ENCODE measurements at places on chromosomes 7 and 10. TPM values are rescaled to one million over a fixed set of nuclear protein-coding genes. Genes with fewer than 3 reads are reported as not detected.

XRCC2 gene
- polyA plus RNA-seq: not detected

MINPP1 gene
- 12.2 TPM for polyA plus RNA-seq

GRCh38 chr10:72276013-72276387 is 2.3 kb downstream of the DDIT4 start:
- DNase-seq: peak; percentile 16

ZNF777 gene
- polyA plus RNA-seq: 0.05 TPM

GIMAP7 gene
- 555 TPM for polyA plus RNA-seq

DNA sequence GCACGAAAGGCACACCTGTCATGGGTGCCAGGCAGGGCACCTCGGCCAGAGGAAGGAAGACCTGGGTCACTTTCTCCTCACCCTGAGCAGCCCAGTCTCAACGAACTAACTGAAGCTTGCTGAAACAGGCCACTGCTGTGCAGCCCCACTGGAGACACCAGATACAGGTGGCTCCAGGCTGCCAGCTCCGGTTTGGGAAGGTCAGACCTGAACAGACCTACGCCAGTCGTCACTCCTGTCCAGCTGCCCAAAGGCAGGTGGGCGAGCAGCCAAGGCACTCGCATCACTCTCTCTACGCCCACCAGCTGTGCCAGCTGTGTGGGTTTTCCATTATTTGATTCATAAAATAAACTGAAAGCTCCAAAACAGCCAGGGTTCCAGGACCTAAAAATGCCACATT is 256.1 kb downstream of the ZMYND11 start:
- no peak for DNase-seq

PCLO gene
- not detected for polyA plus RNA-seq

GRCh38 chr7:121879544-121879943 is 6.6 kb downstream of the PTPRZ1 start:
- DNase-seq: no peak

CLEC5A gene
- polyA plus RNA-seq: not detected

FGF8 gene
- not detected for polyA plus RNA-seq

GRCh38 chr7:138669364-138669763 is 31.8 kb downstream of the SVOPL start:
- DNase-seq: no peak

DKK1 gene
- not detected for polyA plus RNA-seq

NUDT13 gene
- polyA plus RNA-seq: 1.2 TPM

- no peak for DNase-seq
Measured at GRCh38 chr10:85643845-85644525, 722.6 kb downstream of the GRID1 start.

DNA sequence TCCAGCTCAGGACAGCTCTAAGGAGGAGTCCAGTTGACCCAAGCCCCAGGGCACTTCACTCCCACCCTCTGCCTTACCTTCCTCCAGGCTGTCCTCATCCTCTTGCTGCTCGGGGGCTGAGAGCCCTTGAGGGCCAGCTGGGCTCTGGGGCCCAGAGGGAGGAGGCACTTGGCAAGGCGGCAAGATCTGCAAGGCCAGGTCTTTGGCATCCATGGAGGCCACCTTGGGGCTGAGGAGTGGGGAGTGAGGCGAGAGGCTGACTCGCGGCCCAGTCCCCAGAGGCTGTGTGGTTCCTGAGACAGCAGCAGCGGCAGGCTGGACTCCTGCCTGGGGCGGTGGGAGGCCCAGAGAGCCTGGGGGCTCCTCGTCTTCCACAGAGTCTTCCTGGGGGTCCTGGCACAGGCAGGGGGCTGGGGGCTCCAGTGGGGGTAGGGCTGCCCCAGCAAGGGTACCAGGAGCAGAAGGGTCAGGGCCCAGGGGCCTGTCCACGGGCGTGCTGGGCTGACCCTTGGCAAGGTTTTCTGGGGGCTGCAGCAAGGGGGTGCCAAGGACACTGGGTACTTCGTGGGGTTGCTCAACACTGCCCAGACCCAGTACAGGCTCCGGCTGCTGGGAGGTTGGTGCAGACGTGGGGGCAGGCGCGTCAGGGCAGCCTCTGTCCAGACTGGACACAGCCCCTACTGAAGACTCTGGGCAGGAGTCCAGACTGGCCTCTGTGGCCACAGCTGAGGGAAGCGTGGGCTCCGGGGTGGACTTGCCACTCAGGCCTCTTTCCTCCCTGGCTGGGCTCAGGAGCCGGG is 6.5 kb downstream of the NACAD start:
- DNase-seq: no peak

GRCh38 chr10:31697271-31698180 is 231.1 kb downstream of the ARHGAP12 start:
- no peak for DNase-seq

GRCh38 chr7:4951304-4951703 is 7.7 kb downstream of the MMD2 start:
- no peak for DNase-seq

DNA sequence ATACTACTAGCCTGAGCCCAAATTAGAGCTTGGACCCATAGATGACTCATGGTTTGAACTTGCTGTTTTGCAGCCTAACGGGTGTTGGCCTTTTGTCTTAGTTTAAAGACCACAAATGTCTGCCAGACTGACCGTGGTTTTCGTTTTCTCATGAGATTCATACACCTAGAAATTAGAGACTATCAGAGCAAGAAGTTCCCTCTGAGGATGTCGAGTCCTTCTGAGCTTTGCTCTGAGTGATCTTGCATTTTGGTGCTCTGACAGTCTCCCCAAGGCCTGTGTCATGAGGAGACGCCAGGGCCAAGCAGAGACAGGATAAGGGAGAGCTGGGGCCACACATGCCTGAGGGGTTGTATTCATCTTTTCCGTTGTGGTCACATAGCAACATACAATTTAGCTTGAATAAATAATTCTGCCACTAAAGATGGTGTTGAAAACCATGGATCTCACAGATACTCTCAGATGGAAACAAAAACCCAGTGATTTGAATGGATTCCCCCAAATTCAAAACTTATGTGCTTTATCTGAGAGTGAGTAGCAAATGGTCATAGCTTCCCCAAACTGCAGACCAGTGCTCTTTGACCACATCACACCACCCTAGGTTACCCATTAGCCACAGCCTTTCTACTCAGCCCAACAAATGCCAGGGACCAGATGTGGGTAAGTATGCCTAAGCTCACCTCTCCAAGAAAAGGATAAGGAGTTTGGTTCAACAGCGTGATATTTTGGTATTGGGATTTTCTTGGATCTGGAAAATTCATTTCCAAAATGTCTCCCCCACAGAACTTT is 762.0 kb upstream of the IGFBP3 start:
- no peak for DNase-seq

DNA sequence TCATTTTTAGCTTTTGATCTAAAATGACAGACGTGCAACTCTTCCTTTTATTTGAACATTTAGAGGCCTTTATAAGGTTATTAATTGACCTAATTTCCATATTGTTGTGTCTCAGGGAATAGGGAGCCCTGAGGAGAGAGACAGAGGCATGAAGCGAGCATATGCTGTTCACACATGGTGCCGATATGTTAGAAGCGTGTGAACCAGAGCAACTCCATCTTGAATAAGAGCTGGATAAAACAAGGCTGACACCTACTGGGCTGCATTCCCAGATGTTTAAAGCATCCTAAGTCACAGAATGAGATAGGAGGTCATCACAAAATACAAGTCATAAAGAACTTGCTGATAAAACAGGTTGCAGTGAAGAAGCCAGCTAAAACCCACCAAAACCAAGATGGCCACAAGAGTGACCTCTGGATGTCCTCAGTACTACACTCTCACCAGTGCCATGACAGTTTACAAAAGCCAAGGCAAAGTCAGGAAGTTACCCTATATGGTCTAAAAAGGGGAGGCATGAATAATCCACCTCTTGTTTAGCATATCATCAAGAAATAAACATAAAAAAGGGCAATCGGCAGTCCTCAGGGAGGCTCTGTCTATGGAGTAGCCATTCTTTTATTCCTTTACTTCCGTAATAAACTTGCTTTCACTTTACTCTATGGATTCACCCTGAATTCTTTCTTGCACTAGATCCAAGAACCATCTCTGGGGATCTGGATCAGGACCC is 80.1 kb downstream of the SEC61G start:
- DNase-seq: no peak

- DNase-seq: no peak
Measured at GRCh38 chr7:18445483-18445882, 50.1 kb upstream of the HDAC9 start.

SPDYE11 gene
- not detected for polyA plus RNA-seq

DNA sequence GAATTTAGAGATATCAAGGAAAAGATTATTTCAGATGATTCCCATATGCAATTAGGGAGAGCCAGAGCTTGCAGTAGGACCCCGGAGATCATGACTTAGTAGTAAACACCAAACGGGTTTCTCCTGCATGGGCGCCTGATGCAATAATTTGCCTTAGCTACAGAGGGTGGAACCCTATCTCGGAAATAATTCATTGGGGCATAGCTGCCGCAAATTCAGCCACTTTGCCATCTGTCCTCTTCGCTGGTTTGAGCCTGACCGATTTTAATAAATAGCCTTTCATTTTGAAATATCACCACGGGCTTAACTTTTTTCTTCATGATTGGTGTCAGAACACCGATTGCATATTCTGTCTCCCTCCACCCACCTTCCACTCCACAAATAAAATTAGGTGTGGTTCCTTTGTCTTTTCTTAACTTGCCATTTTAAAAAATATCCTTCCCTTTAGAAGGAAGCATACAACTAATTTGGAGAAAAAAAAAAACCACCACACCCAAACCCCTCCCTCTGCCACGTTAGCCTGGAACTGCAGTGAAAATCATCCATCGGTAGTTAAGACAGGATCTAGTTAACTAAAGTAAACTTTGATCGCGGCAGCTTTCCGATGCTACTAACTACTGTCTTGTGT is 1.4 kb downstream of the GARS1 start:
- no peak for DNase-seq

TAS2R60 gene
- polyA plus RNA-seq: not detected

CABCOCO1 gene
- polyA plus RNA-seq: not detected

- DNase-seq: no peak
Measured at GRCh38 chr10:15802375-15802949, 57.8 kb downstream of the MINDY3 start.

Measured in immature natural killer cell (primary cell).